ENCODE measurements at places on chromosomes 3 and 15.

GRCh38 chr15:80953953-80954778, 35.5 kb downstream of the MESD start:
- no peak for DNase-seq

DNA sequence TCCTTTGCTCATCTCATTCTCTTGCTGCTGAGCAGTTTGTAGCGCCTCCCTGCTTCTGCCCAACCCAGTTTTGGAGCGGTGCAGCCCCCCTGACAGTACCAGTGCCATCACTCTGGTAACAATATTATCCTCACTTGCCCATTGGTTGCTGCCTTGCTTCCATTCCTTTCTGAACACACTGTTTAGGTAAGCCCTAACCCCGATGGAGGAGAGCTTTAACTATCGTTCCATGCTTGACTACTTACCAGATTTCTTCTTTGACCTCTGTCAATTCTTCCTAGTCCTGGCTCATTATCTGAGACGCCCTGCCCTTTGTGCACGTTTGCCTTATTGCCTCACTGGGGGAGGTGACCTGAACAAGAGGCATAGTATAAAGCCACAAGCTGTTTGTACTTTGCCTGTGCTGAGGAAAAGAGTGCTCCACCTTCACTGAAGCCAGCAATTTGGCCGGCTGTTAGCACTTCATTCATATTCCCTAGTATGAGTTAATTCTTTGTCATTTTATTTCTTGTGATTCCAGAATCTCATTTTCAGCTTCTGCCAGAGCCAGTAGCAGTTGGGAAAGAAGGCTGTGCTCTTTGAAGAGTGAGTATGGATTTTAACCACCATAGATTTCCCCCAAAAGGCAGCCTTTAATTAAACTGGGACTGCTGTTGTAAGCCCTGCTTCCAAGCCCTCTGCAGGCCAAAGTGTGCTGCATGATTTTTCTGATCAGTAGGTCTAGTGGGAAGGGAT, 11.9 kb downstream of the ABHD6 start:
- no peak for DNase-seq

DNA sequence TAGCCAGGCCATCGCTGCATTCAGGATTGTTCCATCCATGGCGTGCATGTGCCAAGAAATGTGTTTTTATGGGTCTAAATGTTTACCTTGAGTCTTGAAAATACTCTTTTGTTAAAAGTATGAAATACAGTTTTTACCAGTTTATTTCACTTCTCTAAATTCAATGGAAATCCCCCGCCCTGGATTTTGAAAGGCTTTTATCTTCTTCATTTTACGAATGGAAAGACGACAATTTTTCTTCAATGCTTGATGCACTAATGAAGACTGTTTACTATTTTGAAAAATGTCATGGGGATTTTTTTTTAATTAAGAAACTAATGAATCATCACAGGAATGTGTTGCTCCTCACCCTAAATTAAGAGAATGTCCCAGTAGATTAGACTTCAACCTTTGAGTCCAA, 83.5 kb downstream of the FAM81A start:
- no peak for DNase-seq

DNA sequence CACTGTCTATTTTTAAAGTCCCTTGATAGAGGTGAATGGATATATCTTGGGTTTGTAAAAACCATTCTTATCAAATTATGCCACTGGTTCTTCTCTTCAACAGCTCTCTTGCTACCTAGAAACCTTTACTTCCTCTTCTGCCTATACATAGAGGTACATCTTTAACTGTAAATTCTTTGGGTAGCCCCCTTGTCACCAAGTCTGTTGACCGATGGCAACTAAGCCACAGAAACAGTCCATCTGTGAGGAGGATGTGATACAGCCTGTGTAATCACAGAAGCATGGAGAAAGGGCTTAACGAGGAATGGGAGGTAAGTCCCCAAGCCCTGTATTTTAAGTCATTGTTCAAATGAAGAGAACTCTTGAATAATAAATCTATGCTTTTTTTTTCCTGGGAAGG, 246.5 kb upstream of the MDFIC2 start:
- no peak for DNase-seq

DNA sequence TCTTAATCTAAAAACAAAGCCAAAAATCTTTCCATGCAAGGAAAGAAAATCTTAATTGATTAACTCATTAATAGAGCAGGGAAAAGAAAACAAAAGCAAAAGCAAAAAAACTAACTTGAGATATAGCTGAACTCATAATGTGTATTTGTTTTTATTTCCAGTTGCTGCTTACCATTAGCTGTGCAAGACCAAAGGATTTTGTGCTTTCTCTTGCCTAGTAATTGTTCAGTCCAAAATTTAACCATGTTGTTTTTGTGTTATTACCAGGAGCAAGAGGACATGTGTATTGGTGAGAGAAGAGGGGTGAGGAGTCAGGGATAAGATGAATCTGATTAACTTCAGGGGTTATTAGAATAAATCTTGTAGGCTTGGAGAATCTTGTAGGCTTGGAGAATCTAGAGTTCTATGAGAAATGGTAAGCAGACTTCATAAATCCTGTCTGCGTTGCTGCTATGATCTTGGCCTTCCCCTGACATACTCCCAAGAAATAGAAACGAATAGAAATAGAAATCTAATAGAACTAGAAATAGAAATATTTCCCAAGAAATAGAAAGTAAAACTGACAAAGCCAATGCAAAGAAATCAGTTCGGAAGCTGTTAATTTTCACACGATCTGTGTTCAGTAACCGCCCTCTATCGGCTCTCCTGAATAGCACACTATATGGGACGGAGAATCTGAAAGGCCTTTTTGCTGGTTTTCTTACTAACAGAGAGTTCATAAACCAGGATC, 72.6 kb upstream of the TNFSF10 start:
- DNase-seq, result no peak

DNA sequence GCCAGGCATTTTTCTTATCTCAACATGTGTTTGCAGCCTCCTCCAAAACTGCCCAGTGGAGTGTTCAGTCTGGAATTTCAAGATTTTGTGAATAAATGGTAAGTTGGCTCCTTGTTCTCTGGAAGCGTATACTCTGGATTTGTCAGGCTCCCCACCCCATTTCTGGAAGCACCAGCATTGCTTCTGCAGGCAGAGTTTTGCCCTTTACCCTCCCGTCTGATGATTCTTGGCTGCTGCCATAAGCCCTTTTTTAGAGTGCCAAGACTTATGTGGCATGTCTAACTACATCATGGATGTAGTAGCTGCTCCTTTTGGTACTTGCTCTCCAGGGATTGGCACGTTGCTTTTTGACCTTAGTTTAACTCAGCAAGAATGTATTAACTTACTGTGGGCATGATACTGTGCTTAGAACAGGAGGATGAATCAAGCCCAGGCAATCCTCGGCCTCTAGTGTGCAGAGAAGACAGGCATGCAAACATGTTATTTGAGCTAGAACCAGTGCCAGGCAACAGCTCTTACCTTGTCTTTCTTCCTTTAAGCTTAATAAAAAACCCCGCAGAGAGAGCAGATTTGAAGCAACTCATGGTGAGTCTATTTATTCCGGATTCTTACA, 8.3 kb downstream of the SNAPC5 start:
- DNase-seq, result no peak

DNA sequence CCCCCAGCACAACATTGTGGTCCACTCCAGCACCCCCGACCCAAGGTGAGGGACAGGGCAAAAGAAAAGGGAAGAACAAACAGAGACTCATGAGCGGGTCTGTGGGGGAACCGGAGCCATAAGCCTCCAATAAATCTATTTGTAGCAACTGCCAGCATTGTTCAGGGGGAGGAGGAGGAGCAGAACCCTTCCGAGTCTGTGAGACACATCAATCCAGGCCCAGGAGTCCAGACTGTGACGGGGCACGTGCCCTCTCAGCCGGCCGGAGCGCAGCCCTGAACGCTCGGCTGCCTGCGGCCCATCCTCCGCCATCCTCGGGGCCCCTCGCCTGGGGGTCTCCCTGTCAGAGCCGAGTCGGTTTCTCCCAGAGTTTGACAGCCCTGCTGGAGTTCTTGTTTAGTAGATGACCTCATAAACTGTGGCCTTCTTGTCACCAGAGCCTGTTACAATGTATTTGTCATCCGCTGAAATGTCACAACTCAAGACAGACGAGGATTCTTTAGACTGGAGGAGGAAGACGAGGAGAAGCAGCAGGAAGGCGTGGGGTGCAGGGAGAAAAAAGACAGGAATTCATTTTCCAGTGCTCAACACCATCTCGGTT, 47.9 kb downstream of the TLE3 start:
- DNase-seq, result no peak

GRCh38 chr3:114565216-114565615, 271.4 kb downstream of the TIGIT start:
- DNase-seq, result no peak

DNA sequence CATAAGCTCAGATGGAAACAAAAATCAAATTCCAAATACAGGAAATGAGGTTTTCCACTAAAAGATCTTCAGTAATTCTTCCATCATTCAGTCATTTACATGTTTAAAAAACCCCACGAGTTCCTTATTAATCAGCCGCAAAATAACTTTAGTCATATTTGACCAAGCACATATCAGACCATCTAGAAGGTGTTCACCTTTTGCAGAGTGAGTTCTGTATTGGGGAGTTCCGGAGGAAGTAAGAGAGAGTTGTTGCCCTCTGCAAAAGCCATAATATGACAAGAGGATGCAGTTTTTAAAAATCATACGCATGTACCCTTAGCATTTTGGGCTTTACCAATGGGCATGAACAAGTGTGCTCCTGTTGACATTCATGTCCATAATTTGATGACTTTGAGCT, 61.6 kb downstream of the CCR1 start:
- DNase-seq, result no peak

GRCh38 chr3:178002113-178002512, 534.1 kb upstream of the KCNMB2 start:
- no peak for DNase-seq

GRCh38 chr3:33096093-33096868, 665 bp downstream of the GLB1 start:
- DNase-seq, result no peak

GRCh38 chr3:143685491-143685890, 162.8 kb downstream of the SLC9A9 start:
- no peak for DNase-seq

- no peak for DNase-seq
Observed at GRCh38 chr15:64423970-64424369, 36.3 kb downstream of the TRIP4 start.

GRCh38 chr3:185152410-185153170, at the start of gene C3orf70:
Gene C3orf70 (minus strand): TSS chr3:185153060. CDS start chr3:185152823, 237 bp downstream.
- DNase-seq, result no peak

DNA sequence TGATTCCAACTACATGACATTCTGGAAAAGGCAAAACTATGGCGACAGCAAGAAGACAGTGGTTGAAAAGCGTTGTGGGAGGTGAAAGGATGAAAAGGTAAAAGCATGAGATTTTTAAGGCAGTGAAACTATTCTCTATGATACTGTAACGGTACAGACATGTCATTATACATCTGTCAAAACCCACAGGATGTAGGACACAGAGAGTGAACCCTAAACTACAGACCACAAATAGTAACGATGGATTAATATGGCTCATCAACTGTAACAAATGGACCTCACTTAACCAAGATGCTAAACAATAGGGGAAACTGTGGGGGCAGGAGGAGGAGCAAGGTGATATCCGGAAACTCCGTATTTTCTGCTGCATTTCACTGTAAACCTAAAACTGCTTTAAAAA, 39.1 kb downstream of the MYO9A start:
- DNase-seq, result no peak

DNA sequence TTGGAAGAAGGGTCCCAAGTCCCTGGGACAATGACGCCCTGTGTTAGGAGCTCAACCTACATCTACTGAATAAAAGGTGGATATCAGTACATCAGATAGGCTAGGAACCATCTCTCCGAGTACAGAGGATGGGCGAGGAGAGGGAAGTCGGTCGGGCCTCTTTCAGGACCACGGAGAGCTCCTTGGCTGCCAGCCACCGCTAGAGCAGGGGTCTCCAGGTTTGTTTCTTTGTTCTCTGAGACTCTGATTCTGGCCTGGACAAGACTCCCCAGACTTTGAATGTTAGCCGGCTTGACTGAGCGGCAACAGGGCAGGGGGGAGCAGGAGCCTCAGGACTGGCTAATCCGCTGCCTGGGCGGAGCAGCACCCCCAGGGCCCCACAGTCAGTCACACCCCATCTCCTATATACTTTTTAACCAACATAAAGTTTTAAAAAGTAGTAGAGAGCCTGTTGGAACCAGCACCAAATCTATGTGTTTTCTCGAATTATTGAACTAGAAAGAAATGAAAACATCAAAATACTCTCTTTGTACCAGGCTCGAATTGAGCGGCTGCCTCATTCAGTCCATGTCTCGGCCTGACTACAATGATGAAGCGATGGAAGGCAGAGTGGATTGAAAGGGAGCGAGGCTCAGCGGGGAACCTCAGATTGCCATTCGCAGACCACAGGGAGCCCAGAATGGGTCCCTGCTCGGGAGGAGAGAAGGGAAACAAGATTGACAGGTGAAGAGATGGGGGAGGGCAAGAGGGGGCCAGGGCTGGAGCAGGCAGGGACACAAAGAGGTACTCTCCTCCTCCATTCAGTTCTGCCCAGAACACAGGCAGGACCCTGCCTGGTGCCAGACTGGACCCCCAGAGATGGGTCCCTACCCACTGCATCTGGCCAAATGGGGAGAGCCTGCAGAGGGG, 131.6 kb downstream of the TPRA1 start:
- DNase-seq, result no peak

DNA sequence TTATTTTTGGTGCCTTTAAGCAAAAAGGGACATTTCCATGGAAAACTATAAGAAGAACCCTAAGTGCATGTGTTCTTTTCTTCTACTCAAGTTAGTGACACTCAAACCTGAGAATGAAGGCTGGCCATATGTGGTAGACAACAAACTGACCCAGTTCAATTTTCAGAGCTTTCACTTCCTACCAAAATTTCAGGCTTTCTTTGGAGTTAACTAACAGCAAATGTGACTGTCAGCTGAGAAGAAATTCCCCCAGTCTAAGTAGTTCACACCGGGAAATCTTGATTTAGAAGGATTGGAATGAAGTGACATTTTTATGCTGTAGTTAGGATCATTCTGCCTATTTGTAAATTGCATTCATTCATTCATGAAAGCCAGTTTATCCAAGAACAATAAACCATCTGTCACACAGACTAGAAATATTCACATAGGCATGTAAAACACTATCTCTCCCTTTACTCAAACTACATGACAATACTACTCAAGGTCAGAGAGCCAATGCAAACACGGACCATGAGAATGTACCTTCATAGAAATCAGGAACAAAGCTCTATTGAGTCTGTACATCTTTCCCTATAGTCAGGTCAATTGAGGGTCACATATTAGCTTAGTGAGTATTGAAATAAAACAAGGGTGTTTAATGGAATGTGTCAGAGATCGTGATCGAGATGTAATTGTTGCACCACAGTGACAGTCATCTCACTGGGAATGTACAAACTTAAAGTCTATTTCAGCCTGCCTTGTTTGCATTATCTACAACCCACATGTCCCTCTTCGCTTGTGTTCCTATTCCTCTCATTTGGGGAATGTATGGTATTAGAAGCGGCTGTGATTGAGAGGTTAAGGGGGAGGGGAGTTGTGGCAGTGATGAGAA, 113.8 kb upstream of the TGFBR2 start:
- DNase-seq, result no peak

Measured in stimulated activated CD4-positive, alpha-beta T cell treated with anti-CD3 and anti-CD28 coated beads, TNF-alpha, amount 100 ng/mL, for 48 hours (primary cell).